ENCODE measurements at places on chromosomes 2 and 18. TPM values are rescaled to one million over a fixed set of nuclear protein-coding genes. Genes with fewer than 3 reads are reported as not detected.

ARHGEF33 gene
- polyA plus RNA-seq = 0.84 TPM

RUFY4 gene
- not detected for polyA plus RNA-seq

PARD3B gene
- 6.5 TPM for polyA plus RNA-seq

SPC25 gene
- 9.0 TPM for polyA plus RNA-seq

CTNNA2 gene
- polyA plus RNA-seq = 0.84 TPM

Data from muscle of leg (tissue), 16 donors.